ENCODE measurements at places on chromosomes 5 and 9. TPM values are rescaled to one million over a fixed set of nuclear protein-coding genes. Genes with fewer than 3 reads are reported as not detected.

GRCh38 chr5:40082313-40082712 is 597.4 kb upstream of the PTGER4 start:
- no peak for DNase-seq

- DNase-seq = no peak
These were observed 134.0 kb upstream of the MYO10 start for GRCh38 chr5:17069995-17070511.

DNA sequence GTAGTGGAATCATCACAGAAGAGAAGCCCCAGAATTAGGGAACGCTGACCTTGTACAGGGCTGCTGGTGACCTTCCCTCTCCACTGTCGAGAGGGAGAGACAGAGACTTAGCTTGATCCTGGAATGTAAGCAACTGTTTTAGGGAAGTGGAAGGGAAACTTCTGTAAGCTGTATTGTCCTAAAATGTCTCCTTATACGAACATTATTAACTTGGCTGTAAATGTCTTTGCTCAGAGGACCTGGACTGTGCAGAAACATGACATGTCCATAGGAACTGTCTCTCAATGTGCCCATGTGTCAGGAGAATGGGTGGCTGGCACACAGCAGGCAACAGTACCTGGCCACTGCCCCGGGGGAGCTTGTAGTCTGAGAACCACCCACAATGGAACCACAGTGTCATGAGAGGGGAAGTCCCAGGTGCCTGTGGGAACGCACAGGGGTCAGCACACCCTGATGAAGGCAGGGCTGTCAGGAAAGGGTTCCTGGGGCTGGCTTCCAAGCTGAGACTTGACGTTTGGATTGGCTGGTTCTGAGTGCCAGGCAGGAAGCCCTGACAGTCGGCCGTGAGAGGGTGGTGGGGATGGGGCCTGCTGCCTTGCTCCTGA is 34.0 kb downstream of the DAP start:
- DNase-seq = no peak

DNA sequence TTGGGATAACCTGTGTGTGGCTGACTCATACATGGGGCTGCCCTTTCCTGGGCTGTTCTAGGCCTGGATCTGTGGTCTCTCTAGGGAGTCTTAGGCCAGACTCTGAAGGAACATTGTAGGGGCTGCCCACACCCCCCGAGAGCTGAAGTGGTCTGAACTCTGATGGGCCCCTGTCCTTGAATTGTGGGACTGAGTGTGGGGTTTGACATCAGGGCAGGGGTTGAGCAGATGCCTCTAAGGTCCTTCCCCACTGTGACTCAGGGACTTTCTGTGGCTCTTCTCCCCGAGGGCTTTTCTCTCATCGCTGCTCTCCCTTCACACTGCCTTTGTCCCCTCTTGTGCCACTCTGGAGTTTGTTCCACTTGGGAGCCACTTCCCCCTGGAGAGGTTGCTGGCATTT is 215.0 kb downstream of the MELK start:
- no peak for DNase-seq

DNA sequence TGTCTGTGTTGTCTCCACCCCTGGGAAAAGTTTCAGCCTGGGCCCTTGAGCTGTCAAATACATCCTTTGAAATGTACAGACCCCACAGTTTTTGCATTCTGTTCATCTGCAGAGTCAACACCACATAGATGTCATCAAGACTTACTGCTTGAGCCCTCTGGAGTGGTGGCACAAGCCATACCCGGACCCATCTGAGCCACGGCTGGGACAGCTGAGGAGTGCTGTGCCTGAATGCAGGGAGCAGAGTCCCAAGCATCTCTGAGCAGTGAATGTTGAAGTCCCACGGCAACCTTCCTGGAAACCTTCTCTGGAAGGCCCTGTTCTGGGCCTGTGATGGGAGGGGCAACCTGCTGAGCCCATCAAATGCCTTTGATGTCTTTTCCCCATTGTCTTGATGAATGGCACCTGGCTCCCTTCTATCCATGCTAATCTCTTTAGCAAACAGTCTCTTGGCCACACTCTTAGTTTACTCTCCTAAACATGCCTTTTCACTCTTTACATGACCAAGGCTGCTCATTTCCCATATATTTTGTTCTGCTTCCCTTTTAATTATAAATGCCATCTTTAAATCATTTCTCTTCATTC is 92.5 kb downstream of the ATPSCKMT start:
- no peak for DNase-seq

DNA sequence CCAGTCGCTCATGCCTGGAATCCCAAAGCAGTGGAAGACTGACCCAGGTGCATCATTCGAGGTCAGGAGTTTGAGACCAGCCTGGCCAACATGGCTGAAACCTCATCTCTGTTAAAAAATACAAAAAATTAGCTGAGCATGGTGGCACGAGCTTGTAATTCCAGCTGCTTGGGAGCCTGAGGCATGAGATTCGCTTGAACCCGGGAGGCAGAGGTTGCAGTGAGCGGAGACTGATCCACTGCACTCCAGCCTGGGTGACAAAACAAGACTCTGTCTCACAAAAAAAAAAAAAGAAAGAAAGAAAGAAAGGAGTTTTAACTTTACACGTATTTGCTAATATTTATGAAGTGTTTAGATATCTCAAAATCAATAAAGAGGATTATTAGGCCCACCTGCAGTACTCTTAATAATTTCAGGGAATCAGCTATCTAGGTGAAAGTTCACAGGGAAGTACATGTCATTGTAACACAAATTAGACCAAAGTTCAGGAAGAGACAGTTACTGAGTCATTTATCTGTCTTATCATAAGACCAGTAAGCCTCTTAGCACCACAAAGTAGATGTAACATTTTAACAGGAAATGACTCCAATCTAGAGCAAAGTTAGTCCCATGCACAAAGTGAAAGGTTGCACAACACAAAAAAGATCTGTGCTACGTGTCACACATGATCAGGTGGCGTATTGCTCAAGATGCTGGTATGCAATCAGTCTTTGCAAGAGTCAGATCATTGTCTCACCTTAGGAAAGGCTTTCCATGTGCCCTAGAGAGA is 34.1 kb upstream of the PLIN2 start:
- peak; percentile 60 for DNase-seq

GRCh38 chr9:38031594-38031993 is 37.4 kb downstream of the SHB start:
- DNase-seq = no peak

- DNase-seq = no peak
These were observed 47.8 kb downstream of the ARHGAP26 start for GRCh38 chr5:142817949-142818431.

DNA sequence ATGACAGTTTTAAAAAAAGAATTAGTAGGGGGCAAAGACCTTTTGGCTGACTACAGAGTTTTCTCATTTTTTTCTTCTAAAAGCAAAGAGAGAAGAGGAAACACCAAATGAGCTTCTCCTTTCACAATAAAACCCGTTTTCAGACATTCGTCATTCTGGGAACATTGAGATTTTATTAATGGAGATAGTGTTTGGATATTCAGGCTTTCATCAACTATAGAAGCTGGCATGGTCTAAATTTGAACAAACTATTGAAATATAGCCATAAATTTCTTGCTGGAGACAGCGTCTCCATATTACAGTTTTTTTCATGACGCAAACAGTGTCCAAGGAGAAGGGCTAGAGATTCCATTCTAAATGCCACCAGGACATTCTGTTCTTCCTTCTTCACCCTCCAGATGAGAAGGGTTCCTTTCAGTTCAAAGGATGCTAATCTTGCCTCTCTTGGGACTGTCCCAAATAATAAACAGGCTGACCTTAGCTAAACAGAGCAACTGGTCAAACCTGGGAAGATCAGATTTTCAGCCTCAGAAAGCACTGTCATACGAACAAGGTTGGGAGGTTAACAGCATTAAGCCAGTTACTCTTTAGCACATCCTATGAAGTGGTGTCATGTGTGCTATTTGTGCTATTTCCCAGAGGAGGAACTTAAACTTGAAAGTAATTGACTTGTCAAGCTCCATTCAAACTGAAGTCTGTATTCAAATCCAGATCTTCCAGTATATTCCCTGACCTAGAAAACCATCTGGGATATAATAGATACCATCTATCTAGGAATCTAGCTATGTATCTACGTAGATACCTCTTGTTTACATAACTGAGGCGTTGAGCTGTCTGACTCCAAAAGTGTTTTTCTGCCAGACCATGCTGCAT is 125.6 kb downstream of the LPAR1 start:
- DNase-seq = no peak

GRCh38 chr5:150641006-150641570 is 628 bp downstream of the SYNPO start:
- DNase-seq = no peak

DNA sequence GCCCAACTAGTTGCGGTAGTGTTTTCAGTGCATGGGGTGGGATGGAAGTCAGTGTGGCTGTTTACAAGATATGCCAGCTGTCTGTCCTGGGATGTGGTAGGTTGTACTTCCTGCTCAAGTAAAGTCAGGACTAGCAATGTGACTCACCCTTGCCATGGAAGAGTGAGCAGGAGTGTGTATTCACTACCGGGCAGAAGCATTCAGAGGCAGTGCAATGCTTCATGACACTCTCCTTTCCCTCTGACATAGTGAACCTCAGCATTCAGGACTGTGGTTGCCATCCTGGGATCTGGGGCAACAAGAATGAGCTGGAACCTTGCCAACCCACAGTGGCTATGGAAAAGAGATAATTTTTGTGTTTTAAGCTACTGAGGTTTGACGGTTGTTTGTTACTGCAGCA is 68.9 kb downstream of the BOD1 start:
- DNase-seq = no peak

DNA sequence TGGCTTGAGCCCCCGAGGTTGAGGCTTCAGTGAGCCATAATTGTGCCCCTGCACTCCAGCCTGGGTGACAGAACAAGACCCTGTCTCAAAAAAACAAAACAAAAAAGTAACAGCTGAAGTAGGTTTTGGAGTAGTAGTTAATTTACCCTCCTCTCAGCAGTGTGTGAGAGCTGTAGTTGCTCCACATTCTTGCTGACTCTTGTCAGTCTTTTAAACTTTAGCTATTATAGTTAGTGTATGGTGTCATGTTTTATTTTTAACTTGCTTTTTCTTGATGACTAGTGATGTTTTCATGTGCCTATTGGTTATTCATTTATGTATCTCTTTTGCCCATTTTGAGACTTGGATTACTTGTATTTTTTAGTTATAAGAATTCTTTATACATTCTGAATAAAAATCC is 52.9 kb upstream of the DHFR start:
- no peak for DNase-seq

WNK2 gene
- total RNA-seq = 0.26 TPM

GABRA1 gene
- not detected for total RNA-seq

N4BP3 gene
- 2.0 TPM for total RNA-seq

TSSK1B gene
- total RNA-seq = not detected

LRRC70 gene
- 1.4 TPM for total RNA-seq

ANKRD31 gene
- 0.73 TPM for total RNA-seq

Measured in CD4-positive, alpha-beta memory T cell (primary cell).